ENCODE measurements at places on chromosomes 7 and 10.

DNA sequence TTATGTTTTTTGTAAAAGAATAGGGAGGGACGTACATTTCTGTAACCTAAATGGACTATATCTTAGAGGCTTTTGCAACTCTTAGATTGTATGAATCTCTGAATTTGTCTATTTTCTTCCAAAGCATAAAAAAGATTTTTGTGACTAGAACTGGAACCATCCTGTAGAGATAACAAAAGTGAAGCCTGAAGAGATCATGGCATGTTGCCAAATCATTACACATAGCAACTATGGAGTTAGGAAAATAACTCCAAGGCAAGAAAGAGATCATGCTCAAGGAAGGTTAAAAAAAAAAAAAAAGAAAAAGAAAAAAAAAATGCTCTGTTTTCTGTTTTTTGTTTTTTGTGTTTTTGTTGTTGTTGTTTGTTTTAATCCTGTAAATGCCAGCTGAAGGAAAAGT, 567.7 kb upstream of the ZWINT start:
- DNase-seq = no peak

DNA sequence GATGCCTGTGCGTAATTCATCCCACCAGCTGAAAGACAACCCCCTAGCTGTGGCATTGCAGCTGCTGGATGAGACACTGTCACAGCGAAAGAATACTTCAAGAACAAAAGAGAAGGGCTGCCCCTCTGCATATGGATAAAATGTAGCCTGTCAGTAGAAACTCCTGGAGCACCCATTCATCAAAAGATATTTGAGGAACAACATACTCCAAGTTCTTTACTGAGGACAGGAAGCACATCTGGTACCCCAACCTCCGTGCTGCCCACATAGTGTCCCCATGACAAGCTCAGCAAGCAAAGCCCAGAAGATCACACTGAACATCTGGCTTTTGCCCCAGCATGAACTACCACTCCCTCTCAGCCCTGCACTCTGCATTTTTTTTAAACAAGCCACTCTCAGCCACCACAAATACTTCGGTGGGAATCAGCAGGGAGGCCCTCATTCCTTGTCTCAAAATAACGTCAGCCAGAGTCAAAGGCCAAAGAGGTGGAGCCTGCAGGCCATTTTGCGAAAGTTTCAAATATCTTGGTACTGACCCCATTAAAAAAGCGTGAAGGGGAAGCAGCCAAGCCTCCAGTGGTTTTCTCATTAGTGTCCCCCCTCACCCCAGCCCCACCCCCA, 1.7 kb downstream of the CREB3L2 start:
- DNase-seq = no peak

- no peak for DNase-seq
These were observed 2.6 kb upstream of the ZNF503 start for GRCh38 chr10:75403939-75404814.

GRCh38 chr10:100826983-100827818, 81.8 kb downstream of the PAX2 start:
- DNase-seq = no peak

DNA sequence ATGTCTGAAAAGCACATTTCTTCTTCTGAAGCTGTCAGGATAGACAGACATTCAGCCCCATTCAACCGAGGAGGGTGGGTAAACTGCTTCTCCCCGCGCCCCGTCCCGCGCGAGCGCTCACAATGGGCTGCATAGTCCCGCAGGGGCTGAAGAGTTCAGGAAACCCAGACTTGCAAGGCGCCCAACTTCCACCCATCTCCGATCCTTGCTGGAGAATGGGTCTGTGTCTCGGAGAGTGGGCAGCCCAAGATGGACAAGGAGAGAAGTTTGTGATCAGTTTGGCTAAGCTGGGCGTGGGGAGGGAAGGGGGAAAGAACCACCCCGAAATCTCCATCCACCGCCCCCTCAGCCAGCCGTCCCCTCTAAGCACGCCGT, 686 bp downstream of the AASS start:
- DNase-seq = no peak

GRCh38 chr7:132825932-132826835, 249.9 kb upstream of the PLXNA4 start:
- no peak for DNase-seq

GRCh38 chr7:8129318-8129659, 132.7 kb downstream of the ICA1 start:
- DNase-seq = no peak

DNA sequence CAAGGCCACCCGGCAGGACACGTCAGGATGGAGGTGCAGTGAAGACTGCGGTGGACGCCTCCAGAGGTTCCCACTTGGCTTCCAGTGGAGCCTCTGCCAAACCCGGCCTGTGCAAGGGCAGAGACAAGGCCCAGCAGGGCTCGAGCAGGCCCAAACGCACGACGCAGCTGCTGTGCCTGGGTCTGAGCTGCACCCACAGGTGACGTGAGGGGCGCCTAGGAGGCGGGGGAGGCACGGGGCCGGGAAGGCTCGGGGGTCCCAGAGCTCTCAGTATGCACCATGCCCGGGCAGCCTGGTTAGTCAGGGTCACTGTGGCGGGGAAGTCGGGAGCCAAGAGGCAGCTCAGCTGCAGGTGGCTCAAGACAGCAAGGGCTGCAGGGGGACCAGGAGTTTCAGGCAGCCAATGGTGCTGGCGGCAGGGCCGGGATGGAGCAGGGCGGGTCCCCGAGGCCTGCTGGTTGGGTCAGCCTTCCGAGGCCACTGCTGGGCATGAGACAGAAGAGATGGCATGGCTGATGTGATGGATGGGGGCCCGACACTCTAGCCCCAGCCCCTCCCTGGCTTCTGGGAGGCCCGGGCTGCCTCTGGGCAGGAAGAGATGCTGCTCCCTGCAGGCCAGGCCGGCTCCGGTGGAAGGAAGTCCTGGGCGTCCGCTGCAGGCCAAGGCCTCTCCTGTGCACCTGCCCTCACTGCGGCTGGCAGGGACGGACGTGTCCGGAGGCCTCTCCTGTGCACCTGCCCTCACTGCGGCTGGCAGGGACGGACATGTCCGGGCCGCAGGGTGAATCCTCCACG, 72.2 kb upstream of the CFAP46 start:
- DNase-seq = no peak

DNA sequence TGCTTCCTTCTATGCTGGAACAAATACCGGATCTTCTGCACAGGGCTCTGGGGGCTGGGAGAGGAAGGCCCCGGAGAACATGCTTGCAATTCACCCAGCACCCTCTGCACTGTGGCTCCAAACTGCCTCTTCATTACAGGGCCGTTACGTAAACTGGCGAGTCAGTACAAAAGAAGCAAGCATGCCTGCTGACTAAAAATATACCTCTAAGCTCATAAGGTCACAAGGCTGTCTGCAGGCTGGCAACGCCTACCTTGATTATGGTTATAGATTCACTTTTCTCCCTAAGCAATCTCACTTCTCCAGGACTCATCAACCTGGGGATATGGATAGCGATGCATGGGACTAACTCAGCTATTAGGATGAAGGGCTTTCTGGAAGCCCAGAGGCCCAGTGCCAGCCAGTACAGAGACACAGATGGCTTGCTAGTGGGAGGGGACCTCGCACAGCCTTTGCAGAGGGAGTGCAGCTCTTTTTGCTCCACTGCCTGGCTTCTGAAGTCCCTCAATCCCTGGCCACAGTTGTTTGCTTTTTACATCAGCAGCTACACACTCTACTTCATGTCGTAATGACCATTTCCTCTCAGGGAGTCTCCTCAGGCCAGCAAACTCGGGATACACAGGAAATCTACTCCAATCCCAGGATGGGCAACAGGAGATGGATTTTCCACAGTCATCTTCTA, 96.1 kb downstream of the SH3PXD2A start:
- DNase-seq = no peak

- DNase-seq = peak; percentile 64
These were observed 83.0 kb upstream of the DUSP5 start for GRCh38 chr10:110414548-110415309.

DNA sequence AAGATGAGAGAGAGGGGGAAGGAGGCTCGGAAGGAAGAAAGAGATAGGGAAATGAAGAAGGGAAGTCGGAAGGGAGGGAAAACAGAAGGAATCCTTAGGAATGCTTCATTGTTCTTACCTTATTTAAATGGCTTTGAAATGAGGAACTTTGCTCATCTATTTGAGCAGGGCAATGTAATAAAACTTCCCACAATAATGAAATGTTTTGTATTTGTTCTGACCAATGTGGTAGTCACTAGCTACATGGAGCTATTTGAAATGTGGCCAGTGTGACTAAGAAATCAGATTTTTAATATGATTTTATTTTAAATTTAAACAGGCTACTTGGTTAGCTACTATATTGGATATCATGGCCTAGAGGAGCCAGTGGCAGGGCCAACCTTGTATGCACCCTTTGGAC, 510.6 kb downstream of the HTR7 start:
- DNase-seq = no peak

- DNase-seq = no peak
These were observed 6.5 kb downstream of the DLX5 start for GRCh38 chr7:97018126-97018601.

DNA sequence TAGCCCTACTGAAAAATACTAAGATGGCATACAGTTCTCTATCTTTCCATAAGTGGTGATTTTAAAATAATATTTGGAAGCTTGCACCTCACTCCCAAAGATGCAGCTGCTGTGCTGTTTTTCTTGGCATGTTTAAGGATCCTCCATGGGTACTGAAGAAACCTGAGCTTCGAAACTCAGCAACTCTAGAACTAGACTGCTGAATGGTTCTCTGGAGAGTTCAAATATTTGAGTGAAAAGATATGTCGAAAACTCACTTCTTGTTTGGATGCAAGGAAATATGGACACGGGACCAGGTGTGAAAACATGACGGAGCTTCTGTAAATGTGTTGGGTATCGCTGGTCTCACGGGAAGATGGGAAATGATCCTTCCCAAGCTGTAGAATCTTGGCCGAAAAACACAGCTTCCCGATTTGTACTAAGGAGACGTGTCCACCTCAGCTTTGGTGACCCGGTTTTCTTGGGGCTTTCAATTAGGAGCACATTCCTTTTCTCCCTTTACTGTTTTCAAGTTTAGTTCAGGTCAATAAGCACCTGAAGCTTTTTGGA, 543.8 kb upstream of the NRP1 start:
- no peak for DNase-seq

- DNase-seq = no peak
These were observed 135.2 kb upstream of the PODXL start for GRCh38 chr7:131691454-131692130.

- no peak for DNase-seq
These were observed 5.2 kb upstream of the HOXA2 start for GRCh38 chr7:27107391-27108381.

- DNase-seq = no peak
These were observed 127.3 kb downstream of the CUL2 start for GRCh38 chr10:34962866-34963265.

GRCh38 chr10:69767793-69768192, 33.9 kb upstream of the COL13A1 start:
- DNase-seq = no peak

DNA sequence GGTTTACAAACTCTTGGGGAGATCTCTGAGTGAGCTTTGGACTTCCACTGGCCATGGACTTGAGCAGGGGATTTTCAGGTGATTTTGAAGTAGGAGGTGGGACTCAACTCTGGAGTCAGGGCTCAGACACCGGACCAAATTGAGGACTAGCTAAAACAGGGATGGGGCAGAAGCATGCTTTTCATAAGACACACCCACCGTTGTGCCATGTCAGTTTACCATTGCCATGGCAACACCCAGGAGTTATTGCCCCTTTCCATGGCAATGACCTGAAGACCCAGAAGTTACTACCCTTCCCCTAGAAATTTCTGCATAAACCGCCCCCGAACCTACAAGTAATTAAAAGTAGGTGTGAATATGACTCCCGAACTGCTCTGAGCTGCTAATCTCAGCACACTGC, 320.7 kb downstream of the GRID1 start:
- no peak for DNase-seq

GRCh38 chr10:73117976-73118743, 7.9 kb downstream of the NUDT13 start:
- no peak for DNase-seq

GRCh38 chr7:120742372-120742771, 115.6 kb downstream of the TSPAN12 start:
- DNase-seq = no peak

- DNase-seq = no peak
These were observed 77.4 kb downstream of the PON1 start for GRCh38 chr7:95246831-95247370.

DNA sequence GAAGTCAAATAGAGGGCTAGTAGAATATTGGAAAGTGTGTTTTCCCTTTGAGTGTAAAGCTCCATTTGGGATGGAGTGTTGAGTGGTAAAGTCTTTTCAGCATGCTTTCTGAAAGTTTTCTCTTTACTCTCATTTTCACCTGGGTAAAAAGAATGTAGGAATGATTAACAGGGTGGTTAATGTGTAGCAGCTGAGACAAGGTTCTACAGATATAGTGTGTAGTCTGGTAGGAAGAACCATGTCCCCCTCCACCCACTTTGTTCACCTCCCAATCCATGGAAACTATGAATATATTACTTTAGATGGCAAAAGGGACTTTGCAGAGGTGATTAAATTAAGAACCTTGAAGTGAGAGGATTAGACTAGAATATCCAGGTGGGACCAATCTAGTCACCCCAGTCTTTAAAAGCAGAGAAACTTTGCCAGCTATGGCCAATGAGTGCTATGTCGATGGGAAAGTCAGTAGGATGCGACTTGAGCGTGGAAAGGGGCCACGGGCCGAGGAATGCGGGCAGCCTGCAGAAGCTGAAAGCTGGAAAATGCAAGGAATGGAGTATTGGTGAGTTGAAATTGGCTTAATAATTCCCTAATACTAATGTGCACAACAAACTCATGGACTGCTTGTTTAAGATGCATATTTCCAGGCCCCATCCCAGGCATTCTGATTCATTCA, 166.3 kb upstream of the AHR start:
- DNase-seq = no peak

DNA sequence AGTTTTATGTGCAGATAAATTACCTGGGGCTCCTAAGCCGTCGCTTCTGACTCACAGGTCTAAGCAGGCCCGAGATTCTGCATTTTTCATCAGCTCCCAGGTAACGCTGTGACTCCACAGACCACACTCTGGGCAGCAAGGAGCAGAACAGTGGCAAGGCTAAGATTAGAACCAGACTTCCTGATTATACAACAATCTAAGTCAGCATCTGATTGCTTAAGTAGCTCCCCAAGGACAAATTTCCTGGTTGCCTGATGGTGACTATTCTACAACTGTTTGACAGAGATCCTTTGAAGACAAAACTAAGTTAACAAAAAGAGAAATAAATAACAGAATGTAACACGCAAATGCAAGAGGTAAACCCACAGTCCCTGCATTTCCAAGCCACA, 69.0 kb downstream of the CREB3L2 start:
- no peak for DNase-seq

GRCh38 chr7:43204081-43204480, 91.6 kb downstream of the HECW1 start:
- no peak for DNase-seq

DNA sequence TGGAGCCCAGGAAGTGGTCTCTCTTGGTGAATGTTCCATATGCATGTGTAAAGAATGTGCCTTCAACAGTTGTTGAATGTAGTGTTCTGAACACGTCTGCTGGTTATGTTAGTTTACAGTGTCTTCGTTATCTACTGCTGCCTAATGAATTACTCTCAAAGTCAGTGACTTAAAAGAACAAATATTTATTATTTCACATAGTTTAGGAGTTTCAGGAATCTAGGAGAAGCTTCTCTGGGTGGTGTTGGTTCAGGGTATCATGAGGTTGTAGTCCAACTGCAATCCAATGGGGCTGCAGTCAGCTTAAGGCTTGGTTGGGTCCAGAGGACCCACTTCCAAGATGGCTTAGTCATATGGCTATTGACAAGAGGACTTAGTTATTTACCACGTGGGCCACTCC, 36.6 kb upstream of the IGFBP3 start:
- DNase-seq = no peak

All from stimulated activated CD8-positive, alpha-beta memory T cell treated with anti-CD3 and anti-CD28 coated beads, Interleukin-7, amount 100 ng/mL, for 1 hour (primary cell).